ENCODE measurements at places on chromosomes 12 and 14. TPM values are rescaled to one million over a fixed set of nuclear protein-coding genes. Genes with fewer than 3 reads are reported as not detected.

The IL31 gene
- total RNA-seq, result not detected

DNA sequence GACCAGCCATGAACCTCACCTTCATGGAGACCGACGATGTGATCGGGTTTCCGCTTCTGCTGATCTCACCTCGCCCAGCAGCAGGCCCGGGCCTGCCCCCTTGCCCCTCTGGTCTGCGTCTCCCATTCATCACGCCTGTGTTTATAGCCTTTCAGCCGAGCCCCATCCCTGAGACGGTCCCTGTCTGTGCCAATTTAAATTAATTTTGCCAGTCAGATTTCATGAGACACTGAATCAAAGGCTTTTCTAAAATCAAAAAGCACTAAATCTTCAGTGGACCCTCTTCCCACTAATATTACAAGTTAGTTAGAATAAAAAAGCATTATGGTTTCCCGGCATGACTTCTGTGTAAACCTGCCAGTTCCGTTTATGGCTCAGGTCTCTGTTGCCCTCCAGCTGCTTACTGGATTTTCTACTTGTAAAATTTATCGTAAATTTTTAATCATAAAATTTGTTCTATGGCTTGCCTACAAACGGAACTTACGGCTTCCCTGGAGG lies 155.9 kb downstream of the ESRRB start:
- DNase-seq, result no peak

GRCh38 chr12:81176796-81177195 lies 98.9 kb downstream of the ACSS3 start:
- no peak for DNase-seq

GRCh38 chr12:49791700-49792099 lies 36.5 kb downstream of the NCKAP5L start:
- DNase-seq, result no peak

GRCh38 chr12:52920937-52921336 lies 16.1 kb upstream of the KRT8 start:
- DNase-seq, result no peak

DNA sequence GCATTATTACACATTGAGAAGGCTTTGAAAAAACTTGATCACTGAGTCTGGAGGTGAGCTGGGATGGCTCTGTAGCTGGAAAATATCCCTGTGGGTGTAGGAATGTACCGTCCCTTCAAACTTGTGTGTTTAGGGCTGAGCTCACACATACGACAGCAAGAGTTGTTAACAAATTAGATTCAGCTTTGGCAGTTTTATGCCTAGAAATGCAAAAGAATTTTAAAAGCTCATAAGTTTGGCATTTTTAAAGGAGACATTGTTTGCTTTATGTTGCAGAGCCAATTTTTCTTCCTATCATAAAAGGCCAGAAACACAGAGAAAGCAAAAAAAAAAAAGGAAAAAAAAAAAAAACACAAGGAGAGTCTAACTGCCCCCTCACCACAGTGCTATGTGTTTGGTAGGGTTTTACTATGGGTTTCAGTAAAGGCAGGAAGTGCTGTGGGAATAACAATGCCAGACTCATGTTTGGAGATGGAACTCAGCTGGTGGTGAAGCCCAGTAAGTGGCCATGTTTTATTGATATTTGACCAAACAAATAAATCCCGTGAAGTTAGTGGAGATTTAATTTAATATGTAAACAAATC lies 78.4 kb downstream of the DAD1 start:
- DNase-seq, result no peak

Measured in frontal cortex (tissue), 4 donors.